ENCODE measurements at places on chromosomes 7 and 10.

DNA sequence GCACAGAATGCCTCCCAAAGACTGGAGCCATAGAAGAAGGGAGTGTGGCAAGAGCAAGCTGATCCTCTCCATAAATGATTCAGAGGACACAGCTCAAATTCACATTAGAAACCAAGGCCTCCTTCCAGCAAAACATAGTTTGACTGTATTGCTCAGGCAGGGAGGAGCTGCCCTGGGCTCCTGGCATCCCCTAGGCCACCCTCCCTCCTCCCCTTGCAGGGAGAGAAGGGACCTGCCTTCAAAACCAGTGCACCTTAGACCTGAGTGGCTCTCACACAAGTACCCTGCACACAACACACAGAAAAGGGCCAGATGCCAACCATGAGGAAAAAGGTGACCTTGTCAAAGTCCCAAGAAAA, 64.7 kb downstream of the CREB3L2 start:
- no peak for DNase-seq

GRCh38 chr7:126529833-126530232, 722.9 kb downstream of the GRM8 start:
- no peak for DNase-seq

DNA sequence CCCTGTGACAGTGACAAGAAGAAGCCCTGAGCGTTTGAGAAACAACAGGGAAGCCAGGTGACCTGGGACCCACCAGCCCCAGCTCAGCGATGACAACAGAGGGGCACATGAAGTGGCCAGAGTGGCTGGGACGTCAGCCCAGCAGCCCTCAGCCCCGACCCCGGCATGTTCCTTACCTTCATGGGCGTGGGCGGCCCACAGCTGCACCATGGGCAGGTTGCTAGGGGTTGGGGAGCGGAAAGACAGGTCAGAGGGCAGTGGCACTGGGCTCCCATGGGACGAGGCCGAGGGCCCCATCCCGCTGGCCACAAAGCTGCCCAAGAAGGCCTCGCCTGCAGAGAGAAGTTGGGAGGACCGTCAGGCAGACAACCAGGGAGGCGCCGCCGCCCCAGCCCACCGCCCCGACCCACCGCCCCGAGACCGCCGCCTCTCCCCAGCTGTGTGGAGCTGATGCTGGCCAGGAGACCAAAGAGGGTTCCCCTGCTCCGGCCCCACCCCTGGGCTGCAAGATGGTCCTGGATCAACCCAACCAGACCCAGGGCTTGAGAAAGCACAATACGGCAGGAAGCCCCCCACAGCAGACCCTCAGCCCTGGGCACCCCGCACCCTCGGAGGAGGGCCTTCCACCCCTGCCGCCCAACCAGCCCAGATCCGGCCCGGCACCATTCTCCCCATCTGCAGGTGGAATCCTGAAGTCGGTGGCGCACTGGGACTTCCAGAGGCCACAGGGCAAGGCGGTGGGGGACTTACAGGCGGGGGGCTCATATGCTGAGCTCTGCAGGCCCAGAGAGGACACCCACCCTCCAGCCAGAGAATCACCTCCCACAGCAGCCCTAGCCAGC, 29.1 kb downstream of the TNRC18 start:
- DNase-seq: no peak

DNA sequence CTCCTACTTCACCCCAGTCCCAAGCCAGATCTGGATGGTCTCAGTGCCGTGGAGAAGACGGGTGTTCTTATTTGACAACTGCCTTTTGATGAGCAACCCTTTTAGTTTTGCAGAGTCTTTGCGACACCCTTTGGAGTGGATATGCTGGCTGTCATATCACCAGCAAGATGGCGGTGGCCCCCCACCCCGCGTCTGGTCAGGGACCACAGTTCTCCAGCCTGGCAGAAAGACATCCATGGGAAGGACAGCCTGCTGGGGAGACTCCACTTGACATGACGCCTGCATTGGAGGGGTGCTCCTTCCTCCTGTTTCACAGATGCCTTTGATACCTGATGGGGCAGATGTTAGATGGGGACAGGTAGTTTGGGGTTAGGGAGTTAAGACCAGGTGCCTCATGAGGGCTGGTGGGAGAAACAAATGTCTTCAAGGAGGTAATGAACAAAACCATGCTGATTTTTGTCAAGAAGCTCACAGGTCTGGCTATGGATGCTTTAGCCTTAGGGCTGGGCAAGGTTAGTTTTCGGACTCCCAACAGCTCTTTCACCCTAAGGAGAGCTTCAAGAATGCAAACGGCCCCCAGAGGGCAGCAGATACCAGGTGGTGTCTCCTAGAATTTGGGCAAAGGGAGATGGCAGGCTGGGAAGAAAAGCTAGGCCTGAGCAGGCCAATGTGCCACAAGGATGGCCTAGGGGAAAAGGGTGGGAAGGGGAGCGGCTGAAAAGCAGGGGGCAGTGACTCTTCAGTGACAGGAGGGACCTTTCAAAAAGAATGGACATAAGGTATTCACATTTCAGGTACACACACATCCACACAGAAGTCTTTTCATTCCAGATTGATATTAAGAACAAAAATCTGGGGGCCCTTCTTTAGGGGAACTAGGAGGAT, 95.2 kb downstream of the CLEC2L start:
- peak; percentile 46 for DNase-seq

DNA sequence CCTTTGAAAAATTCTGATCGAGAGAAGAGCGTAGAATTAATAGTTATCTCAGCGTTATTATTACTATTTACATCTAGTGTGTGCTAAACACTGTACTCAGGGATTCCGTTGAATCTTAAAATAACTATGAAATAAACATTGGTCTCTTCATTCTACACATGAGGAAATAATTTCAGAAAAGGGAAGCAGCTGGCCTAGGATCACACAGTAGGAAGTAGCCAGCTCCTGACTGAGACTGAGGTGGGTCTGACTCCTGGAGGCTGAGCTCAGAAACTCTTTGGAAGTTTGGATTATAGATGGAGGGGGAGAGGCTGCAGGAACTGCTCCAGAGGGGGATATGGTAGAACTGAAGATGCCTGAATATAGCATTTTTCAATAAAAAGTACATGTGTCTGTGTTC, 183.9 kb upstream of the WDR11 start:
- DNase-seq: no peak

DNA sequence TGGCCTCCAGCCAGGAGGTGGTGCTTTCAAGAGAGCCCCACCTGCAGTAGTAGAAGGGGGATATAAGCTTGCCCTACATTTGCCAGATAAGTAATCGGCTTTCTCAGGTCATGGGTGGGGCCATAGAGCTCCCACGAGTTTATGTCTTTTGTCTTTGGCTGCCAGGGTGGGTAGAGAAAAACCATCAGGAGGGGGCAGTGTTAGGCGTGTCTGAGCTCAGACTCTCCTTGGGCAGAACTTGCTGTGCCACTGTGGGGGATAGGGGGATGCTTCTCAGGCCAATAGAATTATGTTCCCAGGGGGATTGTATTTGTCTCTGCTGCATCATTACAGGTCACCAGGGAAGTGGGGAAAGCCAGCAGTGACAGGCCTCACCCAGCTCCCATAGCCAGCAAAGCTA, 12.3 kb upstream of the MRPS33 start:
- DNase-seq: no peak

- DNase-seq: no peak
Observed at GRCh38 chr7:101151908-101152651, 2.2 kb upstream of the AP1S1 start.

DNA sequence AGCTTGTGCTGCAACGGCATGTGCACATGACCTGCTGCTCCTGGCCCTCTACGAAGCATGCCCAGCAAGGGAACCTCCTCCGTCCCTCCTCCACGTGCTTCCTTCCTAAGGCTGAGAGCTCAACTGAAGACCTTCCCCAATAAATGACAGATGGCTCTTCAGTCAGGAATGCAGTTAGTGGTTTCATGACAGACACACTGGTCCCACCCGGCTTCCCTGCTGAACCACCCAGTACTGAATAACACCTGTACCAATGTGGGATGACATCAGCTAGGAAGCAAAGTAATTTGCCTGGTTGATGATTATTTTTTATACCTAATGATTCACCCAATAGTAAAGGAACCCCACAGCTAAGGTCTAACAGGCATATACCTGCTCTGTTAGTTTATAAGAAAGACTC, 69.1 kb downstream of the SCRN1 start:
- no peak for DNase-seq

DNA sequence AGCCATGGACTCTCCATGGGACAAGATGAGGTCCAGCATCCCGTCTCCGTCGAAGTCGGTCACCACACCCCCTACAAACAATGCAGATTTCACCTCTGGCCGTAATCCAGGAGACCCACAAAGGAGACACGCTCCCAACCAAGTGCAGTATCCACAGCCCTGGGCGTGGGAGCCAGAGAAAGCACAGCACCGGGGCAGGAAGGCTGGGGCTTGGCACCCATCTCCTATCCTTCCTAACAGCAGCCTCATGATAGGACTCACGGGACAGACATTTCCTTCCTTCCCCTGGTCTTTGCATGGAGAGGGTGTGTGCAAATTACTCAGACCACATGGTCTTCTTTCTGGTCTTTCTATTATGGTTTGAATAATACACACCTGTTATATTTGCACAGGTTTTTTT, 46.3 kb downstream of the GOLGA7B start:
- DNase-seq: no peak

DNA sequence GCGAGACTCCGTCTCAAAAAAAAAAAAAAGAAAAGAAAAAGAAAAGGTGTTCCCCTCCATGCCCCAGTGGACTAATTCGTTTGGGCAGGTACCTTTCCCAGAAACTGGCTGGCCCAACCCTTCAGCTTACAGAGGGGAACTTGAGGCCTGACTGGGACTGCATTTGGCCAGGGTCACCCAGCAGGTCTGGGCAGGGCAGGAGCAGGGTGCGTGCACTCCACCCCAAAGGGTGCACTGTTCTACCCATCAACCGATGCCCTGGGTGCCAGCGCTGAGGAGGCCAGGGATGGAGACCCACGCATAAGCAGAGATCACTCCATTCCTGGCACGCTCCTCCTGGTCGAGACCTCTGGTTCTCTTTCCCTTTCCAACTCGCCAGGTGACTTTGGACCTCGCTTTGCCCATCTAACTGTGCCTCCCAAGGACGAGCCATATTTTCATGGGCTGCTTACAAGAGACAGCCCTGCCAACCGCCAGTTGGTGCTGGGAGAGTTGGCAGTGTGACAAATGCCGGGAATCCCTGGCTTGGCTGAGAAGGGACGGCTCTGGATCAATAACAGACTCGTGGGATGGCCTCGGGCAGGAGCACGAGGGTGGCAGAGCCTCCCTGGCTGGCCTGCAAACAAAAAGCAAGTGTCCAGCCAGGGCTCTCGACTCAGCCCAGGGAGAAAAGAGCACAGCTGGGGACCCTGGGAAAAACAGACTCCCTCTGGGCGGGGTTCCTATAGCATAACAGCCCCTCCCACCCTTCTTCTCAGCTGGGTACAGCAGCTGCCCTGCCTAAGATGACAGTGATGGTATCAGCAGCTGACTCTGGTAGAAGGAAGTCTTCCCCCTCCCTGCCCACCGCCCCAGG, 7.9 kb downstream of the HSPB1 start:
- DNase-seq: no peak

GRCh38 chr7:131235489-131236317, 92.0 kb upstream of the MKLN1 start:
- peak; percentile 55 for DNase-seq

DNA sequence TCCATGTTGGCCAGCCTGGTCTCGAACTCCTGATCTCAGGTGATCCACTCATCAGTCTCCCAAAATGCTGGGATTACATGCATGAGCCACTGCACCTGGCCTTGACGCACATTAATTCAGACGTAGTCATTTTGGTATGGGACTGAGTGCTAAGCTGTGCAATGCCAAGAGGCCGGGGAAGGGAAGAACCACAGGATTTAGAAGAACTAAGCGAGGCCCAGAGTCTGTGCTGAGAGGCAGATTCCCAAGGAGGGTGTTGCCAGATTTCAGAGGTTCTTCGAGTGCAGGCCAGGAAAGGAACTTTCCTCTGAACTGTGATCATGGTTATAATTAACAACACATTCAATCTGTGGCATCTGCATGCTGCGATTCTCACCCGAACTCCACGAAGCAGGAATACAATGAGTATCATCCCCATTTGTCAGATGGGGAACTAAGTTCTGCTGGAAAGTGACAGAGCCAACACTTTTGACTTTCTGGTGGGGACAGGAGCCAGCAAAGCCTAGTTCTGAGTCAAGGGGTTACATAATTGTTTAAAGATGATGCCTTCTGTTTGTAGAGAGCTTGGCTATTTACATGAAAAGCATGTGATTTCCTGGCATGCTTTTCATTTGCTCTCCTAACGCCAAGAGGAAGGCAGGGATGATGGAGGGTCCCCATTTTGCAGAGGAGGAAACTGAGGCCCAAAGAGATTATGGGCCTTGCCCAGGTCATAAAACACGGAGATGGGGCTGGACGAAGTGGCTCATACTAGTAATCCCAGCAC, 6.2 kb upstream of the ZAN start:
- no peak for DNase-seq

DNA sequence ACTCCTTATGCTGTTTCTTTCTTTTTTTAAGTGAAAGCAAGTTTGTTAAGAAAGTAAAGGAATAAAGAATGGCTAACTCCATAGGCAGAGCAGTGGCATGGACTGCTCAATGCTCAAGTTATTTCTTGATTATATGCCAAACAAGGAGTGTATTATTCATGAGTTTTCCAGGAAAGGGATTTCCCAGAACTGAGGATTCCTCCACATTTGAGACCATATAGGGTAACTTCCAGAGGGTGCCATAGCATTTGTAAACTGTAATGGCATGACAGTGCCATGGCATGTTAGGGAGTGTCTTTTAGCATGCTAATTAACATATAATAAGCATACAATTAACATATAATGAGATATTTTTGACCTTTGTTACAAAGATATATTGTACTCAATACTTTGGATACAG, 1034.5 kb upstream of the PHF14 start:
- no peak for DNase-seq

GRCh38 chr7:126524967-126525366, 727.8 kb downstream of the GRM8 start:
- no peak for DNase-seq

GRCh38 chr10:127345231-127345965, 149.0 kb upstream of the INSYN2A start:
- DNase-seq: no peak

- DNase-seq: no peak
Observed at GRCh38 chr10:58608826-58609531, 96.3 kb downstream of the BICC1 start.

DNA sequence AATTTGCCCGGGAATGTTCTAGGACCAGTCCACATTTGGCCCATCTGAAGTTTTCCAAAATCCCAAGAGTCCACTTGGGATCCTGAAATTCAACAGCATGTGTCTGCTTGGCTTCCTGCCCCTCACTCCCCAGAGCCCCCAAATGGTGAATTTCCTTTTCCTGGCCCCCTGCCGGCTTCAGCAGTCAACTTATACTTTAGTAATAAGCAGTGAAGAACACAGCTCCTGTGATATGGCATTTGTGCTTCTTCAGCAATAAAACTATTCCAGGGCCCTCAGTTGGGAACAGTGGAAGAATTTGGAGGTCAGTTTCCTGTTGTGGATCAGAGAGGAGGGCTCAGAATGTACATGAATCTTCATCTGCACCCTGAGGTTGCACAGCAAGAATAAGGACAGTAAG, 51.1 kb downstream of the PRF1 start:
- DNase-seq: no peak

Data from stimulated activated CD4-positive, alpha-beta T cell treated with anti-CD3 and anti-CD28 coated beads, TNF-alpha, amount 100 ng/mL, for 24 hours (primary cell).